ENCODE measurements at places on chromosomes 11 and 22. TPM values are rescaled to one million over a fixed set of nuclear protein-coding genes. Genes with fewer than 3 reads are reported as not detected.
A peak's percentile ranks its signal among the peaks of the same experiment; 100 is the strongest.

DNA sequence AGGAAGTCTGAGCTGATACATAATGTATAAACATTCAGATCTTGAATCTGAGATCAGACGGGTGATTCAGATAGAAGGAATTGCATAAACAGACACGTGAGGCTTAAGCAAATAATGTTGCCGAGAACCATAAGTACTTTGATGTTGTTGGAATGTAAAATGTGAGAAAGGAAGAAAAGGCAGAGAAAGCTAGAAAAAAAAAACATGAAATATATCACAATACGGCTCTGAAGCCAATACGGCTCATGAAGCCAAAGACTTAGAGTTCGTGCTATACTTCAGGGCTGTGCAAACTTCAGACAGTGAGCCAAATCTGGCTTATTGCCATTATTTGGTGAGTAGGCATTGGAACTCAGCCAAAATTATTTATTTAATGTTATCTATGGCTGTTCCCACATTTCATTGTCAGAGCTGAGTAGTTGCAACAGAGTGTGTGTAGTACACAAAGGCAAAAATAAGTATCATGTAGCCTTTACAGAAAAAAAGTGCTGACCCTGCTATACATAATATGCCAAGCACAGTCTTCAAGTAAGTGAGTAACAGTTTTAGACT, 673.3 kb downstream of the CNTN5 start:
- DNase-seq, result no peak

DNA sequence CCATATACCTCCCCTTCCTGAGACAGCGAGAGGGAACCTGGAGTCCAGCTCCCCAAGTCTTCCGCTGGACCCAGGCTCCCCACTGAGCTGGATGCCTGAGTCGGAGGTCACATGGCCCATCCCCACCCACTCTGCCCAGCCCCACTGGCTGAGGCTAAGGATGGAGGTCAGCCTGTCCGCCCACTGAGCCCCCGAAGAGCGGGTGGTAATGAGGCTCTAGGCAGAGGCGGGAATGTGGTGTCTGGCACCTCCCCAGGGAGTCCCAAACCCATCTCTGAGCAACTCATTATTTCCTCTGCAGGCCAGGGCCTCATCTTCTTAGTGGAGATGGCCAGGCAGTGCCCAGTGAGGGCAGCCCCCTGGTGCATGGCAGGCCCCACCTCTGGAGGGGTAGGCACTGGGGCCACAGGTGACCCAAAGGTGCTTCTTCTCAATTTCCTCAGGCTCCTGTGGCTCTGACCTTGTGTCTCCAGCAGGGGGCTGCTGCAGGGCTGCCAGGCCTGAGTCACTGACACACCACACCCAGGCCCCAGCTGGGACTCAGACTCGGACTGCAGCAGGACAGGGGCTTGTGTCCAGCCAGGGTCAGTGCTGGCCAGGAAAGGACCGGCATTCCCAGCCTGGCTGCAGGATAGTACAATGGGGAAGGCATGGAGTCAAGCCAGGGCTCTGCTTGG, 10.2 kb upstream of the PDE2A start:
- peak; percentile 71 for DNase-seq

GRCh38 chr11:33094157-33094556, 54.8 kb downstream of the TCP11L1 start:
- DNase-seq, result no peak

GRCh38 chr11:6411594-6412031, 7.3 kb downstream of the APBB1 start:
- no peak for DNase-seq

GRCh38 chr11:94501522-94501921, 7.7 kb downstream of the ANKRD49 start:
- no peak for DNase-seq

DNA sequence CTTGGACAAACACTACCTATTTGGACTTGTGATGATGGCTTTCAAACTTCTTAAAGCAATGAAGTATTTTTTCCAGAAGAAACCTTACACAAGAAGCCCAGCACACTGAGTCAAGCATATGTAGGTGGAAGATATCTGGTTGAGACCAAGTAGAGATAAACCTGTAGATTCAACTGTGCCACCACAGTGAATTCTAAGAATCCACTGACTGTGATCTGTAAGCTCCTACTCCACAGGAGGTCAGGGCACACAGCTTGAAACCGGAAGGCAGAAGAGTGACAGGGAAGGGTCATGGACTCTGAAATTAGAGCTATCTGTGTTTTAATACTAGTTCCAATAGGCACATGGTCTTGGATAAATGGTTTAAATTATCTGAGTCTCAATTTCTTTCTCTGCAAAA, 404.5 kb downstream of the ETS1 start:
- DNase-seq, result no peak

DNA sequence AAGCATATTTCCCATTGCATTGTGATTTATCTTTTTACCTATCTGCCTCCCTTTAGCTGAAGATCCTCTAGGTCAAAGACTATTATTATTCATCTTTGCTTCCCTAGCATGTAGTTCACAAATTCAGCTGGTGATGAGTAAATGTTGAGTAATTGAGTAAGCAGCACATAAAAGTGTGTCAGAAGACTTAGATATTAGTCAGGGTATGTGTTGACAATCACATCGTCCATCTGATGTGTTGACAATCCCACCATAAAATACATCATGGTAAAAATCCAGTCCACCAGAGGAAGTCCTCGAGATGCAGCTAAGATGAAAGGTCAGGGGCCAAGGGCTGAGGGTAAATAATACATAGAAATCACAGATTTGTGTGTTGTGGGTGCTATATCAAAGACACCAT, 22.9 kb upstream of the ABTB2 start:
- DNase-seq, result no peak

DNA sequence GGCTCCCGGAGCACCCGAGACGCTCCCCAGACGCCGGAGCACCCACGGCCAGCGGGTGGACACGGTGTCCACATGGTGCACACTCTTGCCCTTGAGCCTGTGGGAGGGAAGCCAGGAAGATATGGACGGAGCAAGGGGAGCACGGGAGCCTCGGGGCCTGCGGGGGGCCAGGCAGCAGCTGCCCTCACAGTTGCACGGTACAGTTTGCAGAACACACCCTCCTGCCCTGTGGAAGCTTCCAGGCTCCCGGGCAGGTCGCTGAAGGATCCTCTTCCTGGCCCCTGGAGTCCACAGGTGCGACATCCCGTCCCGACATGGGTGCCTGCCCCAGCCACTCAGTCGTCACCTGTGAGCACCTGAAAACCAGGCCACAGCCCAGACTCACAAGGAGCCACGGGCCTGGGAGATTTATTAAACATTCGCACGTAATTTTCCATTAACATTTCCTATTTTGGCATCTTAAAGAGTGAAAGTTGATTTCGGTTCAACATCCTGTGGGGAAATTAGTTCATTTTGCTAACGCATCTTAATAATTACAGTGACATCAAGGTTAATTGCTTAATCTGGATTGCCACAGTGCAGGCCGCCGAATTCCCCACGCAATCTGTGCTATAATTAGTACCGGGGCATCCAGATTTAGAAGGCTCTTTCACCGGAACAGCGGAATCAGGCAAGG, 253.3 kb downstream of the BRD1 start:
- DNase-seq, result no peak

- no peak for DNase-seq
Observed at GRCh38 chr11:124209824-124210357, 26.7 kb downstream of the OR10D3 start.

- no peak for DNase-seq
Observed at GRCh38 chr22:44745853-44746789, 6.3 kb upstream of the ARHGAP8 start.

DNA sequence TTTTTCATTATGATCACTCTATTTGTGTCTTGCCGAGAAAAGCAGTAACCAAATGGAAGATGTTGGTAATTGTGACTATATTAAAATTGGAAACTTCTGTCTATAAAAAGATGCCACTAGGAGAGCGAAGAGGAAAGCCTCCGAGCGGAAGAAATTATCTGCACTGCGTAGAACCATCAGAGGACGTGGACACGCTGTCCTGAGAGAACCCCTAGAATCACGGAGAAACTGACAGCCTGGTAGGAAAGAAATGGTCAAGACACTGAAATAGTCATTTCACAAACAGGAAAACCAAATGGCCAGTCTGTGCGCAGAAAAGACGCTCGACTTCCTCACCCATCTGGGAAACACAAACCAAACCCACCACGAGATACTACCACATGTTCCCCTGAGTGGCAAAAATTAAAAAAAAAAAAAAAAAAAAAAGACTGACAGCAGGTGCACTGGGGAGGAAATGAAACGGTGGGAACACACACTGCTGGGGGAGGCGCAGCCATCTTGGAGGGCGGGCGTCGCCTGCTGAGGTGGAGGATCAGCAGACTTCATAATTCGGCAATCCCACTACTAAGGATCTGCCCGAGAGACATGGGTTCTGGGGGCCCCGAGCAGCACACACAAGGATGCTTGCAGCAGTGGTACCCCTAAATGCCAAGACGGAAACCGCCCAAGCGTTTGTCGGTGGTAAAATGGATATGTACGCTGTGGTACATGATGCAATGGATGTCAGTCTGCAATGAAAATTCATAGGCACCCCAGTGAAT, 21.3 kb downstream of the IFITM10 start:
- peak; percentile 44 for DNase-seq

GRCh38 chr11:72918851-72919250, 104.6 kb downstream of the ATG16L2 start:
- no peak for DNase-seq

DNA sequence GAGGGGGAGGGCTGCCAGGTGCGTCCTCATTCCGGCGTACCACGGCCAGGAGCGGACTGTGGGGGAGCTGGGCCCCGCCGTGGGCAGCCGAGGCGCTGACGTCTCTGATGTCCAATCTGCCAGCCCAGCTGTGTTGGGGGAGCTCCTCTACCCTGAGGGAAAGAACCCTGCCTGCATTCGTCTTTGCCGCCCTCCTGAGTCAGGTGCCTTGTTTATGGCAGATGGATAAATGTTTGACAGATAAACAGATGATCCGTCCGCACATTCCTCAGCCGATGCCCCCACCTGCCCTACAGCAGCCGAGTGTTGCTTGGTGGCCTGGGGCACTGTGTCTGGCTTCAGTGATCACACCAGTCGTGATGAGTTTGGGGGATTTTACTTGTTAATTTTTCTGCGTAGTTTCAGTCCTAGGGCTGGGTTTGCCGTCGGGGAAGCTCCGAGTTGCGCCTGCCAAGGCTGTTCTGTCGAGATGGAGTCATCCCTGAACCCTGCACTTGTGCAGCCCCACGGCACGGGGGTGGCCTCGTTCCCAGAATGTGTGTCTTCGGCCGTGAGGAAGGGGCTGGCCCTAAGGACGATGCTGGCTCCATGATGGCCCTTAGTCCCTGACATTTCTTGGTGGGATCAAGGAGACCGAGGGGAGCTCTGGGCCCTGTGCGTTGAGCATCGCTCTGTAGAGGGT, 1083.9 kb downstream of the BRD1 start:
- DNase-seq, result no peak

DNA sequence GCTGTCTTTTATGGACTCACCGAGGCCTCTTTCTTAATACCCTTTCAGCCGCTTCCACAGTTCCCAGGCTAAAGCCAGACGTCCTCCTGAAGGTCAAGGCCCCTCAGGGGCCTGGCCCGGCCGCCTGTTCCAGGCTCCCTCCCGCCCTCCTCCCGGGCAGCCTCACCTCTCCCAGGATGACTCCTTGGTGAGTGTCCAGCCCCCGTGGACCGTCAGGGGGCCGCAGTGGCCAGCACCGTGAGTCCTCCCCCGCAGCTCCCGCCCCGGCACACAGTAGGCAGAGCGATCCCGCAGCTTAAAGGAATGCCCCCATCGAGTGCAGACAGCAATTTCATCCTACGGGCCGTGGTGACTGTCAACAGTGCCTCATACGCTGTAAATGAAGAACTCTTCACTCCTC, 32.9 kb downstream of the ELFN2 start:
- DNase-seq, result no peak

- DNase-seq, result no peak
Observed at GRCh38 chr11:33753304-33753967, 17.2 kb upstream of the CD59 start.

DNA sequence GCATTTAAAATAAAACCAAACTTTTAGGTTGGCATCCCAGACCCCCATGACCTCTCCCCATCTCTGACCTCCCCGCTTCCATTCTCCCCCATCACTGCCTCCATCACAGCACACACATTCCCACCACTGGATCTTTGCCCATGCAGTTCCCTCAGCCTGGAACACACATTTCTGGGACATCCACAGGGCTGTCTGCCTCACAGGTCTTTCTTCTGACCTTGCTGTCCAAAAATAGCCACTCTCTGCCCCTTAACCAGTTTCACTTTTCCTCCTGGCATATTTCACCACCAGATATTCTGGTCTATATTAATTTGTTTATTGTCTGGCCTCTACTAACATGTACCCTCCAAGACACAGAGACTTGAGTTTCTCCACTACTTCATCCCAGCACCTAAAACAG, 75.2 kb upstream of the PRDM11 start:
- no peak for DNase-seq

- peak; percentile 25 for DNase-seq
Observed at GRCh38 chr11:67492801-67493547, 10.1 kb downstream of the AIP start.

DNA sequence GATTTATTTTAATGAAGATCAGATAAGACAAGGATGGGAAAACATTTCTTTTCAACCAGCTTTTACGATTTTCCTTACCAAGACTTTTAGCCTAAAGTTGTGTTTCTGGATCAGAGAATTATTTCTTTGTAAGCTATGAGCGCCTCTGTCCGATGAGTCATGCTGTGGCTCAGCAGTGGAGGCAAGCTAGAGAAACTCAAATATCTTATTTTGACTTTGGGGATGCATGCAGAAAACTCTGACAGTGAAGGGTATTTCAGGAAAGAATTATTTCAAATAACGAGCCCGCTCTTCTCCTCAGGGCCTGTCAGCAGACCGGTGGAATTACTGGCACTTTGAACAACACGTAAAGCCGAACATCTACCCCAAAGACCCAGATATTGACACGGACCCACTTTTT, 77.9 kb upstream of the OR5AK2 start:
- DNase-seq, result no peak

DNA sequence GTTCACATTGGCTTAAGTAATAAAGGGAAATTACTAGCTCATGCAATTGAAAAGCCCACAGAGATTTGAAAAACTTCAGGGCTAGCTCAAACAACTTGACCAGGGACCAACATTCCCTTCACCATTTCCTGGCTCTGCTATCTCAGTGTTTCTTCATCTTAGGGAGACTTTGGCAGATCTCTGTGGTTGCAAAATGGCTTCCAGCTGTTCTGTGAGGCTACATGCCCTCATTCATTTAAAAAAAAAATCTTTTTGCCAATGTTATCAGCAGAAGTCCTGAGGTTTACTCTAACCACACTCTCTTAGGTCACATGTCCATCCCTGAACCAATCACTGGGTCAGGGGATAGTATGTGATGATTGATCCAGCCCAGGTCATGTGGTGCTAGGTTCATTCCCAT, 13.9 kb upstream of the RASSF10 start:
- no peak for DNase-seq

Gene PKP3
- total RNA-seq, result not detected

Gene C1QTNF4
- not detected for total RNA-seq

Gene TP53I11
- total RNA-seq, result 0.51 TPM

Gene CCDC89
- 0.23 TPM for total RNA-seq

Gene WNT7B
- not detected for total RNA-seq

Gene CHADL
- not detected for total RNA-seq

Gene SLC22A9
- total RNA-seq, result not detected

Gene TEX12
- total RNA-seq, result 0.59 TPM

Gene GALNT18
- total RNA-seq, result not detected

Gene USP2
- 20.6 TPM for total RNA-seq

Gene LMO2
- 2.0 TPM for total RNA-seq
